ENCODE measurements at places on chromosomes 7 and 10. TPM values are rescaled to one million over a fixed set of nuclear protein-coding genes. Genes with fewer than 3 reads are reported as not detected.

DNA sequence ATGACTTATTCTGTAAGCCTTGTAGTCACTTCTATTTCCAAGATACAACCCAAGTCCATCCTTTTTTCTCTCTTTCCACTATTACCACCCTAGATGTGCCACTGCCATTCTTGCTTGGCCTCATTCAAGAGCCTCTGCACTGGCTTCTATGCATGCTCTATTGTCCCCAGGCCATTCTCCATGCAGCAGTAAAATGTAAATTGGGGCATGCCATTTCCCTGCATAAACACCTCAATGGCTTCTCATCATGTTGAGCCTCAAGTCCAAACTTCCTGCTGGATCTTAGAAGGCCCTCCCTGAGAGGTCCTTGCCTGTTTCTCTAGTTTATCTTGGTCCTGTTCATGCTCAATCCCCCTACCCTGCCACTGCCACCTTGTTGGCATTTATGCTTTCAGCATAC lies 23.2 kb upstream of the WDFY4 start:
- no peak for DNase-seq

PDK4 gene
- polyA plus RNA-seq = 0.18 TPM

DHX32 gene
- polyA plus RNA-seq = 29.7 TPM

C10orf120 gene
- polyA plus RNA-seq = not detected

- no peak for DNase-seq
Observed at GRCh38 chr7:22255342-22255741, 101.6 kb downstream of the RAPGEF5 start.

DNA sequence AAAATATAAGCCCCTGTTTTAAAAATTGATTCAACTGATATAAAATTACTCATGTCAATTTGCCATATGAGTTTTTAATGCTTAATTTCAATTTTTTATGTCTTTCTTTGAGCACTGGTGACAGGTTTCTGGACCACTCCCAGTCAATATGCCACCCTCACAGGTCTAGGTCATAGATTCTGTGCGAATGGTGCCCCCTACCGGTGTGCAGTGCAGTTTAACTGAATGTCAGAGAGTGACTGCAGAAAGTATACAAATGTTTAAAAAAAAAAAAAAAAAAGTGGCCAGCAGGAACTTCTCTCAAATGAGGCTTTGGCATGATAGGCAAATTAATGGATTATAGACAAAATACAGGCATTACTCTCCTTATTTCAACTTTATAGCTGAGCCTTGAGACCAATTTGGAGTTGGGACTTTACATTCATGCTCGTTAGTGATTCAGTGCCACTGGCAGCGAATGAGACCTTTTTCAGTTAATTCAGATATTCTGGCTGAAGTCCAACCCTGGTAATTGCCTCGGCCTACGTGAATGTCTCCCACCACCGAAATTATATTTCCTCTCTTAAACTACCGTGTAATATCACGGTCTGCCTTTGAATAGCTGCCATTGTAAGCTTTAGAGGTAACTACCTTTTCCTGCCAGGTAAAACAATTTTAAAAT lies 427.6 kb downstream of the PHTF2 start:
- DNase-seq = no peak

GRCh38 chr7:37113661-37114355 lies 334.9 kb downstream of the ELMO1 start:
- no peak for DNase-seq

- no peak for DNase-seq
Observed at GRCh38 chr7:80699045-80699638, 60.7 kb downstream of the CD36 start.

BUD23 gene
- polyA plus RNA-seq = 69.8 TPM

AQP1 gene
- 3.9 TPM for polyA plus RNA-seq

GRCh38 chr7:35037211-35037525 lies at the start of gene DPY19L1:
Gene DPY19L1, minus strand, starts transcription at chr7:35037485. Its CDS starts 91 bp downstream, at chr7:35037394.
- DNase-seq = no peak

DNA sequence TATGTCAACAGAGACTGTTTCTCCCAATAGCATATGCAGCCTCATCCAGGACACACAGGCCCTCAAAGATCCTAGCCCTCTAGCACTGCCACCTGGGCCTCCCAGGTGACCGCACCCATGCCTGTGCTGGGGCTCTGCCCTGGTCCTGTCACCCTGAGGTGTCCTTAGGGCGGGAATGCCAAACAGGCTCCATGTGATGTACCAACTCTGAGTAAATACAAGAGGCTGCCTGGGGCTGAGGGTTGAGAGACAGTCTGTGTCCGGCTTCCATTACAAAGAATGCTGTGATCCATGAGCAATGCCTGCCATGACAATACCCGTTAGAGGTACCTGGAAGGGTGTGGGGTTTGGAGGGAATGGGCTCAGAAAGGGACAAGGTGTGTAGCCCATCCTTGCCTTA lies 83.0 kb upstream of the KAT6B start:
- DNase-seq = no peak

- no peak for DNase-seq
Observed at GRCh38 chr10:11212288-11213085, 194.8 kb downstream of the CELF2 start.

MKX gene
- 68.1 TPM for polyA plus RNA-seq

CTTNBP2 gene
- 0.37 TPM for polyA plus RNA-seq

DNA sequence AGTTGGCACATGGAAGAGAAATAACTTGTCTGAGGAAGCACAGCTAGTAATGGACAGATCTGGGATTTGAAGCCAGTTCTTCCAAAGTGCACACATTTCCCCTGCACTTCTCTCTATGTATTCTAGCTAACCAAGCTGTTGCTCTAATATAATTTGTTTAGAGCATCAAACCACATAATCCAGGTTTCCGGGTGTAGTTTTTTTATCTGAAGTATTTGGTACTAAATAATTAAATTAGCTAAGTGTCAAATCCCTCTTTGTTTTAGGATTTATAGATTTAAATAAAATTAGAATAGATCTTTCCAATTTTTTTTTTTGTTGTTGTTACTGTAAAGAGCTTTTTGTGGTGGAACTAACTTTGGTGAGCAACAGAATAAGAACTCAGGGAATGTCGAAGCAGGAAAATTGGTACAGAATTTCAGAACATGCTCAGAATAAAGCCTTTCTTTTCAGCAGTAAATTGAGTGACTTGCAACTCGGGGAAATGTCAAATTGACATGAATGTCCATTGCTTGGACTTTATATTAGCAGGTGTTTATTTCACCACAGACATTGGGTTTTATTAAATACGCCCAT lies 33.7 kb downstream of the CAMK1D start:
- DNase-seq = no peak

WDFY4 gene
- not detected for polyA plus RNA-seq

- DNase-seq = no peak
Observed at GRCh38 chr7:77415476-77415822, 700 bp downstream of the GSAP start.

DNA sequence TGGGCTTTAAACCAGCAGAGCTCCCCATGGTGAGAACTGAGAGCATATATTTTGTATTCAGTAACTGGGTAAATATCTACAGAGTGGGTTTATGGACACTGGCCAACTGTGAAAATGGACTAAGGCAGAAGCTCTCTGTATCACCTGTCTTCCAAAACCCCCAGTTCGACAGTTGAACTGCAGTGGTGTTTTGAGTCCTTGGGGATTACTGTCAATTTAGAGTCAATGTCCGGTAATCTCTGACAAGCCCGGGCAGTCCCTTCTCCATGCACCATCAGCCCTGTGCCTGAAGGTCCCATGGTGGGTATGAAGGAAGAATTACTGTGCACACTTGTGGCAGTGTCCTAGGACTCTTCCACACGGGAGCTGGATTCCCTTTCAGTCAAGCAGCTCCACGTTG lies 235.0 kb downstream of the CCSER2 start:
- no peak for DNase-seq

INPP5A gene
- polyA plus RNA-seq = 59.1 TPM

ZNF804B gene
- polyA plus RNA-seq = not detected

Data from BJ (cell line).